ENCODE measurements at places on chromosomes 16 and 17. TPM values are rescaled to one million over a fixed set of nuclear protein-coding genes. Genes with fewer than 3 reads are reported as not detected.
A peak's percentile ranks its signal among the peaks of the same experiment; 100 is the strongest.

GRCh38 chr17:6232732-6233101 is 162.5 kb downstream of the WSCD1 start:
- no peak for DNase-seq

GRCh38 chr16:4328046-4328781 is 12.3 kb downstream of the GLIS2 start:
- DNase-seq, result peak; percentile 92

DNA sequence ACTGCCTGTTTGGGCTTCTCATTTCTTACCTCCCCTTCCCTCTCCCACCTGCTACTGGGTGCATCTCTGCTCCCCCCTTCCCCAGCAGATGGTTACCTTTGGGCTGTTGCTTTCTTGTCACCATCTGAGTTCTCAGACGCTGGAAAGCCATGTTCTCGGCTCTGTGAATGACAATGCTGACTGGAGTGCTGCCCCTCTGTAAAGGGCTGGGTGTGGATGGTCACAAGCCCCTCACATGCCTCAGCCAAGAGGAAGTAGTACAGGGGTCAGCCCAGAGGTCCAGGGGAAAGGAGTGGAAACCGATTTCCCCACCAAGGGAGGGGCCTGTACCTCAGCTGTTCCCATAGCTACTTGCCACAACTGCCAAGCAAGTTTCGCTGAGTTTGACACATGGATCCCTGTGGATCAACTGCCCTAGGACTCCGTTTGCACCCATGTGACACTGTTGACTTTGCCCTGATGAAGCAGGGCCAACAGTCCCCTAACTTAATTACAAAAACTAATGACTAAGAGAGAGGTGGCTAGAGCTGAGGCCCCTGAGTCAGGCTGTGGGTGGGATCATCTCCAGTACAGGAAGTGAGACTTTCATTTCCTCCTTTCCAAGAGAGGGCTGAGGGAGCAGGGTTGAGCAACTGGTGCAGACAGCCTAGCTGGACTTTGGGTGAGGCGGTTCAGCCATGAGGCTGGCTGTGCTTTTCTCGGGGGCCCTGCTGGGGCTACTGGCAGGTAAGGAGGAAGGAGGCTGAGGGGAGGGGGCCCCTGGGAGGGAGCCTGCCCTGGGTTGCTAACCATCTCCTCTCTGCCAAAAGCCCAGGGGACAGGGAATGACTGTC is at the start of gene CD68:
Gene CD68, plus strand, starts transcription at position 638 of the 833 bp plus-strand sequence. Its CDS starts 40 bp downstream, at position 678.
- peak; percentile 98 for DNase-seq

DNA sequence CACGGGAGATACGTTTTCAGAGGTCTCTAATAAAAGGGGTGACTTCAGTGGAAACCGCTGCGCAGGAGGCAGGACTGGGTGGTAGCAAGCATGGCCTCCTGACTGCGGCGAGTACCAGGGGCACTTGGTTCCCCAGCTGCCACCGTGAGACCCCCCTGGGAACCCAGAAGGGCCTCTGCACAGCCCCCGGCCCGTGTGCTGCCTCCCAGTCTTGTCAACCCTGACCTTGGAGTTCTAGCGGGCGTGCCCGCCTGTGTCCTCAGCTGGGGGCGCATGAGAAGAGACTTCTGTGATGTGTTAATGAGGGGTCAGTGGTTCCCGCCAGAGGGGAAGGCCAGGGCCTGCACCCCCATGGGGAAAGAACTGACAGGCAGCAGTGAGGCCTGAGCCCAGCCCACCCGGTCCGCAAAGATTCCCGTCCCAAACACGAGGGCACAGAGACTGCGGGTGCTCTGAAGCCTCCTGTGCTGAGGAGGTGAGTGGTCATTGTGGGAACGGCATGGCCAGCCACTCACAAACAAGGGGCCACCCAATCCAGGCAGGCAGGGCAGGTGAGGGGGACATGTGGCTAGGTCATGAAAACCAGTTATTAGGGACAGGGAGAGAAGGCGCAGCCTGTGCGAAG is 9.4 kb downstream of the ZNF276 start:
- no peak for DNase-seq

- DNase-seq, result peak; percentile 69
Observed at GRCh38 chr17:57604771-57605674, 140.1 kb downstream of the CCDC182 start.

PTX4 gene
- polyA plus RNA-seq, result 0.18 TPM

RAI1 gene
- 4.4 TPM for polyA plus RNA-seq

Measured in GM23248 (cell line).